ENCODE measurements at places on chromosomes 4 and X.

GRCh38 chr4:6177587-6178197 lies 22.7 kb downstream of the JAKMIP1 start:
- DNase-seq, result no peak

- no peak for DNase-seq
Measured at GRCh38 chrX:149572743-149573142, 14.5 kb downstream of the MAGEA9B start.

DNA sequence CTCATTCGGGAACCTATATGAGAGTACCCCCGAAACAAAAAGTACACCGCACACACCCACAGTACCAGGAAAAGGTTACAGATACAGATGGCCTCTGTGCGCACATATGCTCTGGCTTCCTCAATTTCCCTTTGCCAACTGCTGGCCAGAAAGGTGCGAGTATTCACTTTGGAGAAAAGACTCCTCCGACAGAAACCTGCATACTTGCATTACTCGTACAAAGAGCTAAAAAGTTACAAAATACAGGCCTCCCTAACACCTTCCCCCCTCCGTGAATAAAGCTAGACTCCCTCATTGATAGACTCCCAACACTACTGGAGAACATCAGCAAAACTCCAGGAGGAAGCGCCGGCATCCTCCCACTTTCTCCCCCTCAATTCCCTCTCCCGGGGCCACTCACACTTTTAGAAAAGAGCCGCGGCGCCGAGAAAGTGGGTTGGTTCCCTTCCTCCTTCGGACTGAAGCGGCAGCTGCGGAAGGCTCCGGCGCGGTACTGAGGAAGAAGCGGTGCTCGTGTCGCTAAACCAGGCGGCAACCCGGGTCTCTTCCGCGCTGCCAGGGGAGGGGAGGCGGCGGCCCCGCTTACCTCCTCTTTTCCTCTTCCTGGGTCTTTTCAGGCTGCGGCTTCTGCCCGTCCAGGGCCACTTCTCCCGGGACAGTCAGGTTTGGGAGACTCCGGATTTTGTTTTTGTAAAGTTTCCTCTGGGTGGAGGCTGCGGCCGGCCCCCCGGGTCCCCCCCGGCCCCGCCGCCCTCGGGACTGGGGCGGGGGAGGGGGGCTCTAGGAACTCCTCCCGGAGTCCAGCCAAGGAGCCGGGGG lies 1.1 kb downstream of the FBXW7 start:
- DNase-seq, result no peak

DNA sequence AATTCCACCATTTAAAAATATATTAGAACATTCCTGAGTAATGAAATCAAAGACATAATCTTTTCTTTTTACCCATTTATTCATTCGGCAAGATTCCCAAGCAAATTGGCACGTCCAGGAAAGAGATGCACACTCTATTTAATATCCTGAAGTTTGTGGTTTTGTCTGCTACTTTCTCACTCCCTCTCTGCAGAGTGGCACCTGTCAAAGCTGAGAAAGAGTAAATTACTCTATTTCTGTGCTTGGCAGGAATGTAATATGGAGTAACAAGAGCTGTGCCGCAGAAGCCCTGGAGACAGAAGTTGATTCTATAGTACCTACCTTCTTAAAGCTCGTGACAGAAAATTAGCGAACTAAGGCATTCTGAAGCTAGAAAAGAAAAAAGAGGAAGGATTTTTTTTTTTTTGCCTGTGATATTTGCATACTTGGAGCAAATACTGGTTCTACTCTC lies 5.5 kb downstream of the GSTCD start:
- DNase-seq, result no peak

DNA sequence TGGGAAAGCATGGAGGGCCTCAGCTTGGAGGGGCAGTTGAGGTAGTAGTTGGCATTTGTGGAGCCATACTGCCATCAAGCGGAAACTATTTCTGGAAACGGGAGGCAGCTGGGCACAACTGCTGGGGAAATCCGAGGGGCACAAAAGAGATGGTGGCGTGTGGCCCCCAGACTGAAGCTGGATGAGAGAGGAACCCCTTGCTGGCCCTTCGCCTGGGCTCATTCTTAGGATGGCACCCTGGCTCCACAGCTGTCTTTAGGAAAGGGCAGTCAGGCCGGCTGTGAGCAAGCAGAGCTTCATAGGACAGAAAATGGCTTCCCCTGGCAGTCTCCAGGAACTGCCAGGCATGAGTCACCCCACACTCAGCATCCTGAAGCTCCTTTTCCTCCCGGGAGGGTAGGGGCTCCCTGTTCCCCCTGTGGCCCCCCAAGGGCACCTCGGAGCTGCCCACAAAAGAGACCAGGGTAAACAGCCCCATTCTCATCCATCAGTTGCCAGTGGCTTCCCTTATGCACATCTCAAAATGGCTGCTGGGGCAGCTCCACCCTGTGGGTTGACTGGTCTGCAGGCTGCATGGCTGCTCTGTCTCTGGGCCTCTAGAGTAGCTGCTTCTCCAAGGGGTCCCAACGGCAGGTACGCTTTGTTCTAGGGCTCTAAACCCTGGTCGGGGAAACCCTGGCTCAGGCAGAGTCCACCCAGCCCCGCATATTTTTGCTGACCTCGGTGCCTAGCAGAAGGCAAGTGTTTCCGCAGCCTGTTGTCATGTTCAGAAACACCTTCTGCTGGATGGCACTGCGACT lies 64.7 kb downstream of the NBDY start:
- DNase-seq, result no peak

GRCh38 chr4:121551881-121552280 lies 144.9 kb downstream of the ANXA5 start:
- DNase-seq, result no peak

GRCh38 chrX:149074398-149074797 lies 430.7 kb downstream of the IDS start:
- no peak for DNase-seq

DNA sequence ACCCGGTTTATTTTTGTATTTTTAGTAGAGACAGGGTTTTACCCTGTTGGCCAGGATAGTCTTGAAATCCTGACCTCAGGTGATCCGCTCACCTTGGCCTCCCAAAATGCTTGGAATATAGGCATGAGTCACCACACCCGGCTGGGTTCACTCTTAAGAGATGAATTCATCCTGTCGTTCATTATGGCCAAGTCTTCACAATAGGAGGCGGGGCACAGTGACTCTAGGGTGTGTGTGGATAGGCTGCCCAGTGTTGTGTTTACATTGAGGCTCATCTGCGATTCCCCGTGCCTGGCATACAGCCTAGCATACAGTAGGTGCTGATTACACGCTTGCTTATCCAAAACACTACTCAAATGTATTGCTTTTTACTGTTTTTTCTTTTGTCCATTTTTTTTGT lies 41.3 kb upstream of the IGFBP7 start:
- DNase-seq, result no peak

DNA sequence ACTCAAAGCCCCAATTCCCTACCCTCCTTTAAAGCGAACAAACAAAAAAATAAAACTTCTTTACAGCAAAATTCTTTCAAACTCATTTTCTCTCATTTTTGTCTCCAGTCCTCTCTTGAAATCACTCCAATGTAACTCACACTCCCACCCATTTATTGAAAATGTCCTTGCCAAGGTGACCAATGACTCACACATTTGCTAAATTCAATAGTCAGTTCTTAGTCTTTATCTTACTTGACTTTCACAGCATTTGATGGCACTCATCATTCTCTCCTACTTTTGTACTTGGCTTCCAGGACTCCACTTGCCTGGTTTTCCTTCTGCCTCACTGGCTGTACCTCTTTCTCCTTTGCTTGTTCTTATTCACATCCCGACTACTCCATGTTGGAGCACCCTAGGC lies 19.9 kb downstream of the CC2D2A start:
- DNase-seq, result no peak

GRCh38 chrX:86047174-86047935 lies at the start of gene CHM:
TSS of gene CHM (minus strand) at chrX:86047558. CDS start at chrX:86047532, 26 bp downstream.
- no peak for DNase-seq

GRCh38 chrX:153530411-153531129 lies 13.1 kb downstream of the ATP2B3 start:
- no peak for DNase-seq

DNA sequence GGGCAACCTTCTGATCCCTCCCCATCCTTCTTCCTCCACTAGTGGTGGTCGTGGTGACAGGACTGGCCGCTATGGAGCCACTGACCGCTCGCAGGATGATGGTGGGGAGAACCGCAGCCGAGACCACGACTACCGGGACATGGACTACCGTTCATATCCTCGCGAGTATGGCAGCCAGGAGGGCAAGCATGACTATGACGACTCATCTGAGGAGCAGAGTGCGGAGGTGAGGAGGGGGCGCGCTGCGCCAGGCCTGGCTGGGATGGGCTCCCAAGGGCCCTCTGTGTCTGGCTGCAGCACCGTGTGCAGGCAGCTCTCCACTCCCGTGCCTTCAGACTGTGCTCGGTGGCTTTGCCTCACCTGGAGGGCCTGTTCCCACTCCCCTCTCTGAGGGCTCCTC lies 24.3 kb downstream of the RBM10 start:
- no peak for DNase-seq

GRCh38 chr4:181507180-181507835 lies 735.9 kb upstream of the TENM3 start:
- DNase-seq, result no peak

DNA sequence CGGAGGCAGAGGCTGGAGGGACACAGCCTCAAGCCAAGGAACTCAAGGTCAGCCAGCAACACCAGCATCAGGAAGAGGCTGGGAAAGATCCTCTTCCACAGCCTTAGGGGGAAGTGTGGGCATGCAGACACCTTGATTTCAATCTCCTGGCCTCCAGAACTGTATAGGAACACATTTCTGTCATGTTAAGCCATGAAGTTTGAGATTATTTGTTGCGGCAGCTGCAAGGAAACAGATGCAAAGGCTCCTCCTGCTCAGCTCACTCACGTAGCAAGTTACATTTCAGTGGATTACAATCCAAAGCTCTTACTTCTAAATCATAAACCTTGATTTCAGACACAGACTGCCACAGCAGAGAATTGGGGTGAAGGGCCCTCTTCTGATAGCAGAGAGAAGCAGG lies 68.6 kb upstream of the C4orf50 start:
- DNase-seq, result no peak

DNA sequence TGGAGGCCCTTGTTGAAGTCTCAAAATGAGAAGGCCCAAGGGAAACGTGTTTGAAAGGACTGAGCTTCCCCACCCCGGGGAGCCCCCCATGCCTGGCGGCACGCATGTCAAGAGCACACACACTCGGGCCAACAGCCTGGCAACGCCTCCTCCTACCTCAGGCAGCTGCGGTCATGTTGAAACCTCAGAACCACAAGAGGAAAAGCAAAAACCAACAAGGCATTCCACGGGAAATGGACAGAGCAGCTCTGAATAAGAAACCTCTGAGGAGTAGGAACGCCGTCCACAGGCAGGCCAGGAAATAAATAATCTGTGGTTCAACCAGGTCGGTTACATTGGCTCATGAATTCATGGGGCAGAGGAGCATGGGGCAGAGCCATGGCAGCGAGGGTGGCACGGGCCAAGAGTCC lies 95.7 kb upstream of the AFAP1 start:
- no peak for DNase-seq

DNA sequence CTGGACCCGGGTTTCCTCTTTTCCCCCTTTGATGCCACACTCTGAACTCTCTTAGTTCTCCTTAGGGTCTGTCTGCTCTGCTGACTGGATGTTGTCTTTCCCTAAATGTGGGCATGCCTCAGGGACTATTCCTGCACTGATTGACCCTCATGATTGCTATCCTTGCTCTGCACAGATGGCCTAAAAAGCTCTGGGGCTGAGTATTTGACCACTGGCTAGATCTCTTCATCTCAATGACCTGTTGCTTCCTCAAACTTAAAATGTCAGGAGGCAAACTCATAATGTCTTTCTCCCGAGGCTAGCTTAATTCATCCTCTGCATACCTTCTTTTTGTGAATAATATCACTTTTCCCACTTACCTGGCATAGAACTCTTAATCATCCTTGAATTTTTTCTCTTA lies 157.4 kb downstream of the GATB start:
- no peak for DNase-seq

DNA sequence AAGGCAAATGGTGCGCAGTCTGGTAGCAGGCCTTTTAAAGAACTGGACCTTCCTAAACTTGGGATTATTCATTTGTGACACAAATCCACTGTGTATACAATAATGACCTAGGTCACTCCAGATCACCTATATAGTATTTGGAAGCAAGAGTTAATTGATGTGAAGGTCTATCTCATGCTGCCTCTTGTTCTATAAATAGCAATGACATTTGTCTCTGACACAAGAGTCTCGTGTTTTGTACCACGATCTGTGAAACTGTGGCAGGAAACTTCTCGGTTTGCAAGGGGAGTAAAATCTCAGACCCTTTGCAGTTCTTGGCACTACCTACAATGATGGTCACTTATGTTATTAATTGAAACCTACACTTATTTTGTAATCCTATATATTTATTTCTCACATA lies 1408.4 kb downstream of the PCDH7 start:
- no peak for DNase-seq

DNA sequence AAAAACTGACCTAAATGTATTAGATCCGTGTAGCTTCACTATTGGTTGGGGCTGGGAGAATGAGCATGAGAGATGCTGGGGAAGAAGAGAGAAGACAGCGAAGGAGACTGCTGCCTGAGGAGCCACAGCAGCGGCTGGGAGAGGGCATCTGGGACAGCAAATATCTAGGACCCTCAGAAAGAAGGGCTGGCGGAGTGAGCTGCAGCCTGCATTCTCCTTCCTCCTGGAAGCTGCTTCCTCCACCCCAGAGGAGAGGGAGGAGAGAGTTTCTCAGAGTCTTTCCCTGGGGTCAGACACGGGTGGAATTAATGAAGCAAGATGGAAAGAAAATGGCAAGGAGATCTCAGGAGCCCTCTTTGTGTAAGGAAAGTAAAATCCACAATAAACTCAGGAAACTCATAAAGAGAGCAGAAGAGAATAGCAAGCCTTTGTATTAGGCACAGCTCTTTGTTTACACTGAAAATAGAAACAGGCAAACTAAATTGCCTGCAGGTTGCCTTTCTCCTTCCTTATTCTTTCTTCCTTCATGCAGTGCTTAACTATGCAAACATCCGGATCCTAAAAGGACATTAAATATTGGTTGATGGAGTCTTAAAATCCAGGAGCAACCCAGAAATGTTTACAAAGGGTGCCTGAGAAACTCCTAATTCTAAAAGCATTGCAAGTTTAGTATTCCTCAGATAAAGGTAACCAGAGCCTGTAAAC lies 130.3 kb upstream of the GALNT7 start:
- DNase-seq, result no peak

- peak; percentile 4 for DNase-seq
Measured at GRCh38 chr4:52868133-52868532, 6.0 kb downstream of the RASL11B start.

GRCh38 chrX:93741811-93742210 lies 67.8 kb downstream of the FAM133A start:
- no peak for DNase-seq

GRCh38 chrX:95346856-95347255 lies 1337.8 kb upstream of the DIAPH2 start:
- no peak for DNase-seq

DNA sequence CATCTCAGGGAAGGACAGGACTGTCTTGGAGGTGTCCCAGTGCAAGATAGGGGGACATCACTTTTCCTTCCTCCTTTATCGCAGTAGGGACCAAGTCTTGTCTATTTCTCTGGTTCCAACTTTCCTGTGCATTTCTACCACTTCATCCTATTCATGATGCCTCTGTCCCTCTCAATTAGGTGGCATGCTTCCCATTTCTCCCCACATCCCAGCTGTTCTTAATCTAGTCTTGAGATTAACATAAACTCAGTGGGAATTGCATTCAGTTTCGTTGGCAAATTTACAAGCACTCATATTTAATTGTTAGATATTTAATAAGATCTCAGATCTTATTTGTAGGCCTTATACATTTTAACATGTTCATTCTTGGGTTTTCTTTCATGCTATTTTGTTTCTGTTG lies 15.7 kb upstream of the ODAM start:
- DNase-seq, result no peak

GRCh38 chrX:77719388-77719787 lies 66.6 kb downstream of the ATRX start:
- no peak for DNase-seq

- no peak for DNase-seq
Measured at GRCh38 chr4:153433754-153434105, 32.4 kb upstream of the TMEM131L start.
